ENCODE measurements at places on chromosomes 12 and 14. TPM values are rescaled to one million over a fixed set of nuclear protein-coding genes. Genes with fewer than 3 reads are reported as not detected.

DNA sequence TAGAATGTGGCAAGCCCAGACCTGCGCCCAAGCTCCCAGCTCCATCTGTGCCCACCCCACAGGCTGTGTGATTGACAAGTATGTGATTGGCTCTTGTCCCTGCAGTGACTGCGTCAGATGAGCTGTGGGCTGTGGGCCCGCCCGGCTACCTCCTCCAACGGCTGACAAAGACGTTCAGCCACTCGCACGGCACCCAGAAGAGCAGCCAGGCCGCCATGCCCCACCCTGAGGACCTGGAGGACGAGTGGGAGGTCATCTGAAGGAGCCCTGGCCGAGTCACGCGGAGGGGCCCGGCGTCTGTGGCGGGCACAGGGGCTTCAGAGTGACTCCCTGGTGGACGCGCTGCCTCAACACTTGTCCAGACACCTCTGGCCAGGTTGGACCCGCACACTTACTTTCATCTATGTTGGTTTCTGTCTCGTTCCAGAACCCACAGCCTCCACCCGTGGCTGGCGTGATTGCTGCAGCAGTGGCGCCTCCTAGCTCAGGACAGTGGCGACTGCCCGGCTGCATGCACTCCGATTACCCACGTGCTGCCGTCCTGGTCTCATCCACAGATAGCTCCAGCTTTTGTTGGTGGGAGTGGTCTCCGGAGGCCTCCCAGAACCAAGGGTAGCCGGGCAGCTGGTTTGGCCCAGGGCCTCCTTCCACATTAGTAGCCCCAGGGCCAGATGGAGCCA is 11.4 kb downstream of the ANKRD9 start:
- DNase-seq, result no peak

GRCh38 chr14:91303091-91303923 is 58.8 kb upstream of the GPR68 start:
- no peak for DNase-seq

DNA sequence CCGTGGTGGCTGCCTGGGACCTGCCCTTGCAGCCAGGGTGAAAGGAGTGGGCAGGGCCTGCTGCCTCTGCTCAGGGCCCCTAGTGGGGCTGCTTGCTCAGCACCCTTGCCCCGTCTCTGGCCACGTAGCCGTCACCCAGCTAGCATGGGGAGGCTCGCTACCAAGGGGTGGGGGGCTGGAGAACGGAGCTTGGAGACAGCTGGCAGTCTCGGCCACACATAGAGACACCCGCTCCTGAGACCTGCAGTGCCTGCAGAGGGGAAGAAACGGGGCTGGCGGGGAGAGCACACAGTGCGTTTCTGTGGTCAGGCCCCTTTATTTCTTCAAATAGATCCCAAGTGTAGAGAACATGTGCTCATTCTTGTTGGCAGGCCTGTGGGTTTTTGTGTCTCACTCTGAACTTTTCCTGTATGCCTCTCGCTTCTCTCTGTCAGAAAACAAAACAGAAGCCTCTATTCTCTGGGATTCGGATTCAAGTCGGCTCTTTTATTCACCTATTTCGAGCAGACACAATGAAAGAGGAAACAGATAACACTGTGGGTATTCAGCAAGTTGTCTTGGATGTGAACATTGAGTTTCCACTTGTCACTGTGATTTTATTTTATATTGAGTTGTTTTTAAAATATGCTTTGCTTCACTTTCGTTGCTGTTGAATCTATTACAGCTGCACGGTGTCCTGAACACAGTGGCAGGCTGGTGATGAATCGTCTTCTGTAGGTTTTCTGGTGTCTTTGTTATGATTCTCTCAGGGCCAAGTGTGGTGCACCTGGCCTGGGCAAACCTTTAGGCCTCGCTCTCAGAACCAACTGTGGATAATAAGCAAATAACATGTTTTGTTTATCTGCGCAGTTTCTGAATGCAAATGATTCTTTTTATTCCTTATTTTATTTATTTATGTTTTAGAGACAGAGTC is 26.5 kb downstream of the PACS2 start:
- no peak for DNase-seq

DNA sequence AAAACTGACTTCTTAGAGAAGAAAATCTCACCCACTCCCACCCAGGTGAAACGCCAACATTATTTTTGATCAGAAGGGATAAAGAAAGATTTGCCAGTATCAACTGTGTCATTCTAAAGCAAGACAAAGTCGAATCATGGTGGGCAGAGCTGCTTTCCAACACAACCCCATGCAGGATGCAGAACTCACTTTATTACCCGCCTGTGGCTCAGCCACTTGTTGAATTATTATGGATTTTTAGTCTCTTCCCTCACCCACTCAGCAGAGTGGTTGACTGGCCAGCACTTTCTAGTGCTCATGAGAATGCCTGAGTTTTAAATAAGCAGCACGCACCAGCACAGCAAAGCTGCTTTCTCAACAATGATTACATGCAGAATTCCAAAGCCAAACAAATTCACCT is 32.1 kb downstream of the CRACR2A start:
- DNase-seq, result no peak

GRCh38 chr12:52636189-52636588 is 15.8 kb downstream of the KRT2 start:
- no peak for DNase-seq

GRCh38 chr14:103625356-103626095 is 3.5 kb upstream of the KLC1 start:
- DNase-seq, result no peak

DNA sequence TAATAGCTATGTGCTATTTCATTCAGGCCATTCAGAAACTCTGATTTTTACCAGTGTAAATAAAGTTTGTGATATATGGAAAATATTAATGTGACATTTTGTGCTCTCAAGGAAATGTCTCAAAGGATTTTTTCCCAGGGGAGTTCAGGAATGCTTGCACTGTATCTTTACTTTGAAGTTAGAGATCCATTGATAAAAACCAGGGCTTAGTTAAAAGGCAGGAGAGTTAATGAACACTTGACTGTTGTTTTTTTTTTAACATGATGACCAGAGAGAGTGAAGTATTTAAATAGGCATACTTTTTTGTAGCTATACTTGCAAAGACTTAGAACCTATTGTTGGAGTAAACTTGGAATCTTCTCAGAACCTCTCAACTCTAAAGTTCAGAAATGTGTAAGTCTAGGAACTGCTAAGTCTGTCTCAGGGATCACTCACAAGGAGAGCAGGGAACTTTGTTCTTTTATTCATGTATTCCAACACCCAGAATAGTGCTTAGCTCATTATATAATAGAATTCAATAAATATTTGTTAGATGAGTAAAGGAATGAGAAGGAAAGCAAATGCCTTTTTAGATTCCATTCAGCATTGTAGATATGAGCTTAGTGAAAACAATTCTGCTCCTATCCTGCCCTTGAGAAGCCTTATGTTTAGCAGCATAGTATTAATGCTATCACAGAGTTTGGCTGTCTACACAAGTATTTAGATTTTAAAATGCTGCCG is 117.5 kb downstream of the DAAM1 start:
- DNase-seq, result peak; percentile 65

DNA sequence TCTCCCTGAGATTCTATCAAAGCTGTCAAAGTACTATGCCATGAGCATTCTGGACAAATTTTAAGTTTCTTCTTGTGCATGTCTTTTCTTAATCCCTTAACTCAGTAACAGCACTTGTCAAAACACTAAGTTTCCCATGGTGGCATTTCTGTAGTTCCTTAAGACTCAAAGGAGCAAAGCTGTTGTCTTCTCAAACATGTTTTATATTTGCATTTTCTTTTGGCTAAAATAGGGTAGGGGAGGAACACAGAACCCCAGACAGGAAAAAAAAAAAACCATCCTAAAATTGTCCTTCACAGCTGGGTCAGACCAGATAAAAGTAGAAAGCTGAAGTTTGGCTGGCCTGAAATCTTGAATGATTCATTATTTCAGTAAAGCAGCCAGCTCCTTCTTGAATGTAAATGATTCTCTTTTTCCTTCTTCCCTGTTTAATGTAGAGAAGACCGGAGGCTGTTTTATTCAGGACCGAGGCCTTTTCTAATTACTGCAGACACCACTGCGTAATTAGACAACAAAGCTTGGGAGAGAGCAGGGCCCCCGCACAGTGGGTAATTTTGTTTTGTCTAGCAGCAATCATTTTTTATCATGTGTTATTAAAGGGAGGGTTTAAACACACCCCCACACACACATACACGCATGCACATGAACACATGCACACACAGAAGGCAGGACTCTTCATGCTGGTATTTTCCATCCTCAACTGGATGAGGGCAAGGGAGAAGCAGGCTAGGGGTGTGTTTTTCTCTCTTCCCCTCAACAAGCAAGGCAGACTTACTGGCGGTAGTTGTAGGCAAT is 51.0 kb downstream of the PAH start:
- DNase-seq, result no peak

DNA sequence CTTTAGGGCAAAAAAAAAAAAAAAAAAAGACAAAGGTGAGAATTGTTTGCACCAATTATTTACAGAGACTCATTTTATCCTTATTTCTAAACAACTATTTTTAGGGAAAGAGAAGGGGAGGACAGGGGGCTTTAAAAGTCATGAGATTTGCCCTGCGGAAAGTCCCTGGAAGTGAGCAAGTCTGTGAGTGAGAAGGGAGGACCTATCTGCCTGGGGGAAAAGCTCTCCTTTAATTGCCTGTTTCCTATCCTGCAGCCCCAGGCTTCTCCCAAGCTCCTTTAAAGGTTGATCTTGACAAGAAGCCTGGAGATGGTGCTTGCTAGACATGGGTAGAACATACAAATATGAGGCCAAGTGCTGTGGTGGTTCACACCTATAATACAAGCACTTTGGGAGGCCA is 8.3 kb upstream of the CHST11 start:
- DNase-seq, result no peak

- no peak for DNase-seq
These were observed 24.7 kb downstream of the INSM2 start for GRCh38 chr14:35558680-35559079.

GRCh38 chr14:54715811-54716210 is 148.9 kb downstream of the SAMD4A start:
- DNase-seq, result no peak

DNA sequence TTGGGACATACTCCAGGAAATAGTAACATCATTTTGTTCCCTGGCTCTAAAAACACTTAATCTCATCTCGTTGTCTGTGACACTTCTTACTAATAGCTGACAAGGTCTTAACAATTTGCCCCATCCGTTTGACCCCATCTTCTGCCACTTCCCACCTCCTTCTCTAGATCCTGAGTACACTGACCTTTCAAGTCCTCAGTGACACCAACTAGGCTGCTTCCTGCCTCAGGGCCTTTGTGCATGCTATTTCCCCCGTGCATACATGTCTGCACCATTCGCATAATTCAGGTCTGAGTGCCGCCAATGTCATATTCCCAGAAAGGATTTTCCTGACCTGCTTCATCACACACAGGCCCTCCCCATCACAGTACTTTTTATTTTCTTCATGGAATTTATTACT is 70.6 kb upstream of the CCND2 start:
- no peak for DNase-seq

DNA sequence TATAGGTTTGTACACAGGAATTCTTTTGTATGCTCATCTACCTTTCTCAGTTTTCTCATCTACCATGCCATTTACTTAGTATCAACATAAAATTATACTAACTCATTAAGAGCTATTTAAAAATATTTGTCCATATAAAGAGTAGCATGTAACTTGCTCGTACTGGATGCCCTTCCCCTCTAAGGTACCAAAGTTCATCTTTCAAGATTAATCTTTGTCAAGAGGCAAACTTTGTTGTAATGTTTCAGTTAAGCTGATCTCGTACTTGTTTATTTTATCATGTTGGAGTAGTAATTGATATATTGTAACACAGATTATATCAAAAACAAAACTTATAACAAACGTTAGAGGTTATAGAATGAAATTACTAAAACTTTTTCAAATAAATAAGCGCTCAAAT is 128.5 kb downstream of the PIK3C2G start:
- no peak for DNase-seq

DNA sequence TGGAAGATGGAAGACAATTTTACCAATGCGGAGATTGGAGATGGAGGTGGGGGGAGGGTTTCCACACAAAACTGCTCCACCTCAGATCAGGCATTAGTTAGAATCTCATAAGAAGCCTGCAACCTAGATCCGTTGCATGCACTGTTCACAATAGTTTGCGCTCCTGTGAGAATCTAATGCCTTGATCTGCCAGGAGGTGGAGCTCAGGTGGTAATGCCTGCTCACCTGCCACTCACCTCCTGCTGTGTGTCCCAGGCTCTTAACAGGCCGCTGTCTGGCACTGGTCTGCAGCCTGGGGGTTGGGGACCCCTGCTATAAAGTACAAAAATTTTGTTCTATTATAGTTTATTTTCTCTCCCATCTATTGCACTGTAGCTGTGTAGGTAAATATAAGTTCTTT is 84.9 kb upstream of the FOXG1 start:
- no peak for DNase-seq

- DNase-seq, result peak; percentile 99
These were observed 6.3 kb upstream of the TPCN1 start for GRCh38 chr12:113214895-113215400.

DNA sequence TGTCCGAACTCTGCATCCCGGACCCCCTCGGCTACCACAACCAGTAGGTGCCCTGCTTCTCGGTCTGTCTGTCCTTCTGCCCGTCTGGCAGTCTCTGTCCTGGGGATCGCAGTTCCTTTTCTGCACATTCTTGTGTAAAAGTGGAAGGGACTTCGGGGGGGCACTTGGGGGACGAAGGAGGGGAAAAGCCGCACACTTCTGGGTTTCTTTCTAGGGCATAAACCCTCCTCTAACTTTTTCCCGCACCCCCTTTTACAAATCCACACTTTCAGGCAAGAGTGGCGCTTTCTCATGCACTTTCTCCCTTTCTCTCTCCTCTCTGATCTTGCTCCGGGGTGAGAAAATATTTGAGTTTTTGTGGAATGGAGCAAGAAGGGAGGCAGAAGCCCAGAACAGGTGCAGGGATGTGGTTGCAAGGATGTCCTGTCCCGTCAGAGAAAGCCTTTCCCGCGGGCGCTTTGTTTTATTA is 506 bp downstream of the ESRRB start:
- DNase-seq, result no peak

GRCh38 chr14:80764921-80765507 is 176.5 kb downstream of the CEP128 start:
- DNase-seq, result peak; percentile 40

- no peak for DNase-seq
These were observed 1.3 kb upstream of the TRIP11 start for GRCh38 chr14:92041203-92041602.

The ZNF891 gene
- 0.44 TPM for total RNA-seq

The ARMH4 gene
- 0.91 TPM for total RNA-seq

The ITPR2 gene
- total RNA-seq, result 13.6 TPM

The SLC6A15 gene
- 0.27 TPM for total RNA-seq

The AVPR1A gene
- not detected for total RNA-seq

The CLEC4E gene
- not detected for total RNA-seq

The SMCO2 gene
- not detected for total RNA-seq

The PIWIL1 gene
- not detected for total RNA-seq

The TUBA1B gene
- total RNA-seq, result 4,068 TPM

Data from M059J (cell line).